ENCODE measurements at places on chromosomes 1 and 21.

DNA sequence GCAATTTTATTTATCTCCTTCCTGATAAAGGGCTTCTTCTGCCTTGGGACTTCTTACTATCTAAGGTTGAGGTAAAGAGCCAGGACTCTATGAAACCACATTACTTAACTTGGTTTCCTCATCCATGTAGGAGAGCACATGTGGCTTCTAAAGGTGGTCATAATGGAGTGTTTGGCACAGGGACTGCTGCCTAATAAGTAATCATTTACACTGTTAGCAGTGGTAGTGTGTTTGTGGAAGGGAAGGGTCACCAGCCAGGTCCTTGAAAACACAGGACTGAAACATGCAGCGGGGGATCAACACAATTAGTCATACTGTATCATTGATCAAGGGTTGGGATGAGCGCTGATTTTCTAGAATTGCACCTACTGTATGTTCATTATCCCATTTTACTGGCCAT, 59.6 kb downstream of the UCK2 start:
- DNase-seq: no peak

DNA sequence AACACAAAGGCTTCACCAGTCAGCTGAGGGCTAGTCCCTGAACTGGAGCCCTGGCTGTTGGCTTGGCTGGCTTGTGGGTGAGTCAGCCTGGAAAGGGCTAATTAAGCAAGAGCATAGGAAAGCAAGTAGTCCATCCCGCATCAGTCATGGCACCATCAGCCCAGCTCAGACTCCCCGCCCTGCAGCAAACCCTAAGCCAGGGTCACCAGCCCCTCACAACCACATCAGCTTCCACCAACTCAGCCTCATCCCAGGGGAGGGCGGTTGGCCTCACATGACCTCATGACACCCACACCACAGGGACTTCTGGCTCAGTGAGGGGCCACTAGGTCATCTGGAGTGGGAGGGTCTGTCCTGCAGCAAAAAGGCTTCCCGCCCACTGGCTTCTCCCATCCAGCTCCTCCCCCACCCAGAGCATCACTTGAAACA, 7.0 kb upstream of the SPATC1L start:
- peak; percentile 81 for DNase-seq

GRCh38 chr21:27250366-27250765, 283.5 kb upstream of the ADAMTS5 start:
- no peak for DNase-seq

- DNase-seq: peak; percentile 61
These were observed 210.3 kb downstream of the SLC35F3 start for GRCh38 chr1:234114648-234115307.

- DNase-seq: no peak
These were observed 135.3 kb upstream of the PRMT6 start for GRCh38 chr1:106921186-106921585.

DNA sequence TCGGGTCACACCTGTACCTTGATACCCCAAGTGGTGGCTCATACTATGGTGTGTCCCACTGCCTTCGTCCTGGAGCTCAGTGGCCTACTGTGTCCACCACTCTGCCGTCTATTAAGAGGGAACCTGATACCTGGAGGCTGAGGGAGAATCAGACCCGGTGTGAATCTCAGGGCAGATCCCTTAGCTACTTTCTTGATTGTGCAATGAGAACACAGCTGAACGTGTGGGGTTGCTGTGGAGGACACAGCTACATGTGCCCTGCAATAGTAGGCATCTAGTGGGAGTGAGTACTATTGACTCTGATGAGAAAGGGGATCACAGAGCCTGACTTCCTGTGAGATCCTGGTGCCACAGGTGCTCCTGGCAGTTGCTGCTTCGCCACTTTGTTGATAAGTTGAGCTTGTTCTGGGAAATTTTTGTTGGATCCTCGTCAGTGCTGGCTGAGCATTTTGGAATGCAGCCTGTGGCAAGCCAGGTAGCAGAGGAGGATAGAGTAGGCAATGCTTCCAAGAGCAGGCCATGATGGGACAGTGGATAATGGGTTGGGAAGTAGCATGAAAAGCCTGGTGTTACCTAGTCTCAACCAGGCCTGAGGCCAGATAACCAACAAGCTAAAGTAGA, 28.2 kb upstream of the MPZL1 start:
- no peak for DNase-seq

GRCh38 chr1:25519624-25520023, 23.8 kb upstream of the LDLRAP1 start:
- peak; percentile 83 for DNase-seq

DNA sequence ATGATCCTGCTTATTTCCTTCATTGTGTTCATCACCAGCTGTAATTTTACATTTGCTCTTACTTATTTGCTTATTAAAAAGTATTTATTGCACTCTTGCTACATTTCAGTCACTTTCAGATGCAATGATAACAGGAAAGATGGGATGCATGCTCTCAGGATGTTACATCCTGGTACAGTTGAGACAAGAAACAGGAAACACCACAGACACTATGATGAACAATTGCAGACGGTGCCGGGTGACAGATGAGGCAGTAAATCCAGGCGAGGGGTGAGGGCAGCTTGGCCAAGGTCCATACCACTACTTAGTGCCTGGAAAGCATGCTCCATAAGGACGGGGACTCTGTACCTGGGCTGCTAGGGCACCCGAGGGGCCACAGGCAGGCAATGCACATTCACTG, 156.6 kb upstream of the RAB4A start:
- DNase-seq: no peak

- DNase-seq: no peak
These were observed 4.2 kb downstream of the HIVEP3 start for GRCh38 chr1:41914516-41914915.
